ENCODE measurements at places on chromosomes 16 and 17. TPM values are rescaled to one million over a fixed set of nuclear protein-coding genes. Genes with fewer than 3 reads are reported as not detected.
A peak's percentile ranks its signal among the peaks of the same experiment; 100 is the strongest.

Gene NTN1
- 7.4 TPM for total RNA-seq

Gene CDIPT
- 85.3 TPM for total RNA-seq

Gene LDHD
- 89.2 TPM for total RNA-seq

Gene TEKT1
- not detected for total RNA-seq

Gene ITGAX
- 1.6 TPM for total RNA-seq

DNA sequence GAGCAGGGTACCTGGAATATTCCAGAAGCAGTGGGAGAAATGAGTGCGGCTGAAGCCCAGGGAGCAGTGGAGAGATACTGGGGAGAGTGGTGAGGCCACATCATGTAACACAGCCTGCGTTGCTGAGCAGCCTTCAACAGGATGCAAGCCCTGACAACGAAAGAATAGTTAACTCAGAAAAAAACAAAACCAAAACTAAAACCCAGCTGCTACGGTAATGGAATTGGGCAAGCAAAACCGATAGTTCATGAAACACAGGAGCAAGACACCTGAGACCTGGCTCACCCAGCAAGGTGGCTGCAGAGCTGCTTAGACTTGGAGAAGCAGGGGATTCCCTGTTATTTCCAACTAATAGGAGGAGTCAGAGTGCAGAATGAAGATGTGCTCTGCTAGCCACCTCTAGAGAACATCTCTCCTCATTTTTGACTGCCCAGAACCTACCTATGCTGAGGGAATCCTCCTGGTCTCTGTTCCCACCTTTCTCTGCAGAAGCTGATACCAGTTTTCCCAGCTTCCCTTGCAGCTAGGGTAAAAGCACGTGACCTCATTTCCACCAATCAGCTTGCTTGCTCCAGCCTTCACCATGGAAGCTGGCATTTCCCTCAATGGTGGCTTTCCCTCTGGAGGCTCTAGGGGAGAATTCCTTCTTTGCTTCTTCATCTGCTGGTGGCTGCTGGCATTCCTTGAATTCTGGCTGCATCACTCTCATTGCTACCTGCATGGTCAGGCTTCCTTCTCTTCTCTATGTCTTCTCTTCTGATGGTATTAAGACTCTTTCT, 59.4 kb upstream of the XYLT1 start:
- no peak for DNase-seq

Gene CCL16
- not detected for total RNA-seq

GRCh38 chr17:29567304-29567553, 392 bp upstream of the ABHD15 start:
- DNase-seq, result no peak

- DNase-seq, result no peak
Observed at GRCh38 chr16:81623365-81624102, 155.6 kb upstream of the PLCG2 start.

GRCh38 chr16:59148056-59148768, 414.1 kb upstream of the GOT2 start:
- no peak for DNase-seq

Gene PLEKHG4
- total RNA-seq, result 7.7 TPM

DNA sequence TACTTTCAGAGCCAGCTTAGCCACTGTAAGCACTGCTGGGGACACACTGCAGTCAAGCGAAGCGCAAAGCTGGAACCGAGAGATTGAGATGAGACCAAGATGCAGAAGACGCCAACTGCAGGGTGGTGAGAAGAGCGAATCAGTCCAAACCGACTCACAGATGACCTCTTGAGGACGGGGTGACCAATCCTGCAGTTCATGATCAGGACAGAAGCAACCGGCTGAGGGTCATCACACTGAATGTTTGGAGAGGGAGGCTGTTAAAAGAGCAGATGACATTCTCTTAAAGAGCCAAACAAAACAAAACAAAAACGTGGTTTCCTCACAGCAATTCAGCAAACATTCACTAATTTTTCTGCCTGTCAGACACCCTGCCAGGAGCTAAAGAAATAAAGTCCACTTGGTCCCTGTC, 8.5 kb downstream of the HASPIN start:
- DNase-seq, result peak; percentile 33

Gene KRT20
- 1,413 TPM for total RNA-seq

GRCh38 chr16:77064037-77064436, 127.0 kb upstream of the MON1B start:
- no peak for DNase-seq

Measured in left colon (tissue), 2 donors.